ENCODE measurements at places on chromosomes 6 and 20.

DNA sequence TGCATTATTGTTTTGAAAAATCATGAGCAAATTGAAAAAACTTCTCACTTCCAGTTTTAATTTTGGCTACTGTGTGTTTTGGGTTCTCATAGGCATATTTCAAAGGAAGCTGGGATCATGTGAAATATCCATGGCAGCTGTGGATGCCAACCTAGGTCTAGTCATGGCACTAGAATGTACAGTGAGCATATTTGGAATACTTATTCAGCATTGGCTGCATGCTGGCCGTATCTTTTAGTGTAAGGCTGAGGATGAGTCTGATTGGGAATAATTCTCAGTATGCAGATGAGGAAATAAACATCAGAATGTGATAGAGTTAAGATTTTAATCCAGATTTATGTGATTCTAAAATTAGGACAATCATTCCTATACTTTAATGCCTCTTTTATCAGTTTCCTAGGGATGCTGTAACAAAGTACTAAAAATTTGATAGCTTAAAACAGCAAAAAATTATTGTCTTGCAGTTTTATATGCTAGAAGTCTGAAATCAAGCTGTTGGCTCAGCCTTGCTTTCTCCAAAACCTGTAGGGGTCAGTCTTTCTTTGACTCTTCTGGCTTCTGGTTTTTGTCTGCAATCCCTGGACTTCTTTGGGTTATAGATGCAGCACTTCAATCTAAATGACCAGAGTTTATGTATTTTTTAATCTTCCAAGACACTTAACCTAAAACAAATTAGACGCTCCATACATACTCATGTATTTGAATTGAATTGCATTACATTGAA lies 37.7 kb upstream of the DEFB112 start:
- peak; percentile 78 for DNase-seq
- no peak overlapping the region for H3K27ac ChIP-seq
- no peaks in the 10 kb centered on the region for H3K27me3 ChIP-seq
- H3K36me3 ChIP-seq, result no peaks in the 10 kb centered on the region

DNA sequence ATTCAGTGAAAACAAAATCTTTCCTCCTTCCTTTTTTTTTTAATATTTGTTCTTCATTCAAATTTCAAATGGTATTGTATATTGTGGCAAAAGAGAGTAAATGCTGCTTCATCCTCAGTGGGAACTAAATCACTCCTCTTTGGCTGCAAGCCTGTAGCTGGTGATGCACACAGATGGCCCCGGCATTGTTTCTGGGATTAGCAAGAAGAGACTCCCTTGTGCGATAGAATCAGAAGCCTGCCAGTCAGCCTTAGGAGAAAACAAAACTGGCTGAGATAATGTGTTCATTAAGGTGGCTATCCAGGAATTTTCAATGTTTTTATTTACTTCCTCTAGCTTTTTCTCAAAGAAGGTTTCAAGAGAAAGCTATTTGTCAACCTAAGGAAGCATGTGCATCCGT lies 20.7 kb upstream of the ELOVL2 start:
- peaks cover 9% of the 10 kb centered on the region for H3K27me3 ChIP-seq
- no peaks in the 10 kb centered on the region for H3K36me3 ChIP-seq
- H3K4me3 ChIP-seq, result no peak overlapping the region
- DNase-seq, result no peak
- H3K4me1 ChIP-seq, result no peaks in the 10 kb centered on the region

DNA sequence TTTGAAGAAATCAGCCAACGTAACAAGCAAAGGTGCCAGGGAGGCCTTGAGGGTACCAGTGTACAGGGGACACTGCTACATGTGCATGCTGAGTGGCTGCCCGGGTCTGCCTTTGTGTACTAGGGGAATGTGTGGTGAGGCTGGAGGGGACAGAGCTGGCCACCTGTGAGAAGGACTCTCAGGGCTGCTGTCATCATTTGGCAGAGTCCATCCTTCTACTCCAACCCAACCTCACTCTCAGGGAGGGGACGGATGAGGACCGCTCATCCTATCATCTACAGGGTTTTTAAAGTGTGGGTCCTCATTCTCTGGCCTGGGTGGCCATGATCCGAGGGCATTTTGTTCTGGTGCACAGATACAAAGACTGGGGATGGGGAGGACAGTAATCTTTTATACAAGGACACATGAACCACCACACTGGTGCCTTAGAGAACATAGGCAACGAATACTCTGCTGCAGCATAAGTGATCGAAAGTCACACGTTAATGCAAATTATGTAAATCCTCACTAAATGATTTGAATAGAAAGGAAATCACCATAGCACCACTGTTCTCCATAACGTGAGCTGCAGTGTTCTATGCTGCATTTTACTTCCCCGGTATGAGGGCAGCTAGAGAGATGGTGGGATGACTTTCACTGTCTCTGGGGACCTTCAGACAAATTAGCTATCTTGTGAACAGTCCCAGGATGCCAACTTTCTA lies 181.4 kb downstream of the GMPR start:
- no peaks in the 10 kb centered on the region for H3K27me3 ChIP-seq
- H3K36me3 ChIP-seq, result peaks cover 2% of the 10 kb centered on the region
- no peak for DNase-seq
- H3K27ac ChIP-seq, result no peak overlapping the region
- peaks cover 5% of the 10 kb centered on the region for H3K4me1 ChIP-seq

GRCh38 chr20:3180319-3180718 lies 7.0 kb upstream of the LZTS3 start:
- no peak overlapping the region for H3K4me3 ChIP-seq
- H3K36me3 ChIP-seq, result no peaks in the 10 kb centered on the region
- no peaks in the 10 kb centered on the region for H3K27me3 ChIP-seq
- H3K27ac ChIP-seq, result no peak overlapping the region

DNA sequence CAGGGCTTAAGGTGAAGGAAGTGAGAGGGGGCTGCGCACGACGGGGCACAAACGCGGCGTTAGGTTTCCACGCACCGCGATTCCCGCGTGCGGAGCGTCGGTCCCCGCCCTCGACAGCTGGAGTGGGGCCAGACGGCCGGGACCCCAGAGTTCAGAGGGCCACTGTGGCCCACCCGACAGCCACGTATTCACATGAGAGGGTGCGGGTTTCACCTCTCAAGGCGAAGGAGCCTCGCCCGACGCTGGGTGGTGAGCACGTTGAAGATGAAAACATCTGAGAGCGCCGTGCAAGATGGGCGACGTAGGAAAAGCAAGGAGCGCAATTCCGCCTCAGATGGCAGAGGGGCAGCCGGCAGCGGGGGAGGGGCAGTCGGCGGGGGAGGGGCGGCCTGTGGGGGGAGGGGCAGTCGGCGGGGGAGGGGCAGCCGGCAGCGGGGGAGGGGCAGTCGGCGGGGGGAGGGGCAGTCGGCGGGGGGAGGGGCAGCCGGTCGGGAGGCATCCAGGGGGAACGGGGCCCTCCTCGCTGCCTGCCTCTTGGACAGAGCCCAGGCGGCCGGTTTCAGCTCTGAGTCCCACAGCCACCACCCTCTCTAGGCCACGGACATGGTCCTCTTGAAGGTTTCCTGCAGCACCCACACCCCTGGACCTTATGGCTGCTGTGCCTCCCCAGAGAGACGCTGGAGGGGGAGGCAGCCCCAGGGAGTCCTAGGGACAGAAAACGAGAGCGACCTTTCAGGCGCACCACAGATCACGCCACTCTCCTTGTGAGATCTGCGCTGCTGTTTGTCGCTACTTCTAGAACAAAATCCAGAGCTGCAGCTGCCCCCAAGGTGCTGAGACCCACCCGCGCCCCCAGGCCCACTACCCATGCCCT lies 113.7 kb downstream of the DLL1 start:
- no peak overlapping the region for H3K4me3 ChIP-seq
- H3K36me3 ChIP-seq, result no peaks in the 10 kb centered on the region
- H3K27ac ChIP-seq, result no peak overlapping the region
- peaks cover 2% of the 10 kb centered on the region for H3K4me1 ChIP-seq
- DNase-seq, result no peak

DNA sequence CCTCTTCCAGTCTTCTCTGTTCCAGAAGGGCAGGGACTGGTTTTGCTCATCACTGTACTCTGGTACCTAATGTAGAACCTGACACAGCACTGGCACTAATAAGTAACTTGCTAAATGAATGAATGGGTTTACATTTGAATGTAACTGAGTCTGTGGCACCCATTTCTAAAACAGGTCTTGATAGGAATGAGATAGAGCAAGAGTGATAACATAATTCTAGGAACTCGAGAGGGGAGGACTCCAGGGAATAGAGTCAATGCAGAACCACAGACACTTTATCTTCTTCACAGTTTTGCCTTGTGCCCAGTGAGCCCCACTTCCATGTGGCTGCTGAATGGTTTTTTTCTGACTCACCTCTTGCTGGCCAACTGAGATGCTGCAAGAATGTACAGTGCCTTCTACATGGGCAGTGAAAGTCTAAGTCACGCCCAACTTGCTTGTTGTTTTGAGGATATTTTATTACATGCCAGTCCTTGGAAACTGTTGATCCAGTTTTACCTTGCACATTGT lies 61.1 kb downstream of the TBC1D7 start:
- DNase-seq, result no peak
- no peaks in the 10 kb centered on the region for H3K36me3 ChIP-seq
- H3K4me3 ChIP-seq, result no peak overlapping the region

GRCh38 chr6:35634316-35634715 lies 54.4 kb downstream of the FKBP5 start:
- peaks cover 7% of the 10 kb centered on the region for H3K4me1 ChIP-seq
- H3K27me3 ChIP-seq, result no peaks in the 10 kb centered on the region
- H3K36me3 ChIP-seq, result no peaks in the 10 kb centered on the region
- DNase-seq, result no peak
